ENCODE measurements at places on chromosomes 11 and 22.

DNA sequence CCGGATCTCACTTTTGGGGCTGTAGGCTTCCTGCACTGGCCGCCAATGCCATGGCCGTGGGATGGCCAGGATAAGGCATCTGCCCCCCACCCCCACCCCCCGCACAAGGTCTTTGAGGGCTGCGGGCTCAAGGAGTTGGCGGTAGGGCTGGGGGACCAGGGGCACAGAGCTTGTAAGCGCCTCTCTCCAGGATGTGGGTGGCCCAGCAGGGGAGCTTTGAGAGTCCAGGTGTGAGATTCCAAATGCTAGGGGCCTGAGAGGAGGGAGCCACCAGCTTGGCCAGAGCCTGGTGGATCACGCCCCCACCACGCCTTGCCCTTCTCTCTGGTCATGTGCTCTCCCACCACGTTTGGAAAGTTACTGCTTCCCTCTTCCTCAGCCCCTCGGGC, 5.0 kb downstream of the CD81 start:
- no peak for DNase-seq

GRCh38 chr11:68551223-68551622, 90.7 kb downstream of the PPP6R3 start:
- no peak for DNase-seq

GRCh38 chr11:132549561-132549960, 982.7 kb downstream of the OPCML start:
- no peak for DNase-seq

- DNase-seq: no peak
These were observed 504 bp upstream of the ZNF215 start for GRCh38 chr11:6925636-6926207.

DNA sequence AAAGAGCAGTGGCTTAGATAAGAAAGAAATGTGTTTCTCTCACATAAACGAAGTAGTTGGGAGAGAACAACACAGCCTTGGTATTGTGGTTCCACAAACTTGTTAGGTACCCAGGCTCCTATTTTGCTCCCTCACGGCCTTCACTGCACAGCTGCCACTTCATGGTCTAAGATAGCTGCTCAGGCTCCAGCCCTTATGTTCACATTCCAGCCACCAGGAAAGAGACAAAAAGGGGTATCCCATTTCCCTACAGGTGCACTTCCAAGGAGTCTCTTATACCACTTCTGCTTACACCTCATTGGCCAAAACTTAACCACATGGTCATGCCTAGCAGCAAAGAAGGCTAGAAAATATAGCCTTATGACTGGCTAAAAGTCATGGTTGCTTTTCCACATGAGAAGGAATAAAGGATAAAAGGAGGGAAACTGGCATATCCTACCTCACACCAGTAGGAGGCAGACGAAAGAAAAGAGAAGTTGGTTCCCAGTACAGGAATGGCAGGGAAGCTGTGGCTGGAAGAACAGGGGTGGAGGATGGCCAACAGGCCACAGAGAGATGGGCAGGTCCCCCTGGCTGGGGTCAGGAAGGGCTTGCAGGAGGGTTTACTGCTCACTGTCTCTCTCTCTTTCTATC, 5.4 kb upstream of the HDHD5 start:
- DNase-seq: no peak

- DNase-seq: no peak
These were observed 6.7 kb downstream of the KCNJ5 start for GRCh38 chr11:128897826-128898225.

DNA sequence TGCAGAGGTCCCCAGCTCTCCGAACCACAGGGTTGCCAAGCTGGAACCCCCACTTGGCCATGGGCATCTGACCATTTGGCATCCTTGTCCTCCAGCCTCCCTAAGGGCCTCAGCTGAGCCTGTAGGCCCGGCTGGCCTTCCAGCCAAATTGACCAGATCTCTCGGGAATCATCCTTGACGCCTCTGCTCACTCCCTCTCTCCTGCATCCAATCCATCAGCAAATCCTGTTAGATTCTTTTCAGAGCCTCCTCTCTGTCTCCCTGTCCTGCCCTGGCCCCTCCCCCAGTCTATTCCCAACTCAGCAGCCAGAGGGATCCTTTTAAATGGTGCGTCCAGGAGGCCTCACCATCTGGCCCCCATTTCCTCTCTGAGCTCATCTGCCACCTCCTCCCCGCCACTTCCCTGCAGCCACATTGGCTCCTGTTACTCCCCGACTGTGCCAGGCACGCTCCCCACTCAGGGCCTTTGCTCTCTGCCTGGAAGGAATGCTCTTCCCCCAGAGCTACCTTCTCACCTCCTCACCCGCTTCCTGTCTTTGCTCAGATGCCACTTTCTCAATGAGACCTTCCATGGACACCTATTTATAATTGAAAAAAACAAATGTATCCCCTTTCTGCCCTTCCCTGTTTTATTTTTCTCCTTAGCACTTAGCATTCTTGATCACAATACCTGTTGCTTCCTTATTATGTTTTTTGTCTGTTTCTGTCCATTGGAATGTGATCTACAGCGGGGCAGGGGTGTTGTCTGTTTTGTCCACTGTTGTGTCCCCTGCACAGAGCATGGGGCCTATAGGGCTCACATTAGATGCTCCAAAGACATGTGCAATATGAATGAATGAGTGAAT, 78.1 kb downstream of the NFAM1 start:
- no peak for DNase-seq

- DNase-seq: no peak
These were observed 19.9 kb downstream of the MADD start for GRCh38 chr11:47289856-47290255.

GRCh38 chr11:123470842-123471241, 40.8 kb downstream of the GRAMD1B start:
- no peak for DNase-seq

DNA sequence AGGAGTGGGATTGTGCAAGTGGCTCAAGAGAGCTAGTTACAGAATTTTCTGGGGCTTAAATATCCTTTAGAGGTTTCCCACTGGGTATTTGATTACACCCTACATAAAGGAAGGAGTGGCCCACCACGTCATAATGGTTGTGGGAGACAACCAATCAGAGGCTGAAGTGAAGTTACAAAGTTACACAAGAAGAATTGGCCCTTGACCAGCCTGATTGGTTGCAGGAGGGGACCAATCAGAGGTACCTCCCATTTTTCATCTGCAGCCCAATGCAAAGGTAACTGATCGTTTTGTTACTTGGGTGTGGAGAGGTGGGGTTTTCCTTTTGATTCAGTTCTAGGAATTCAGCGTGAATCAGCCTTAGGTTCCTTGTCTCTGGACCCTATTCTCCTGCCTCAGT, 430.5 kb upstream of the FAT3 start:
- DNase-seq: no peak

GRCh38 chr11:66100272-66101065, 30.4 kb downstream of the PACS1 start:
- peak; percentile 48 for DNase-seq

DNA sequence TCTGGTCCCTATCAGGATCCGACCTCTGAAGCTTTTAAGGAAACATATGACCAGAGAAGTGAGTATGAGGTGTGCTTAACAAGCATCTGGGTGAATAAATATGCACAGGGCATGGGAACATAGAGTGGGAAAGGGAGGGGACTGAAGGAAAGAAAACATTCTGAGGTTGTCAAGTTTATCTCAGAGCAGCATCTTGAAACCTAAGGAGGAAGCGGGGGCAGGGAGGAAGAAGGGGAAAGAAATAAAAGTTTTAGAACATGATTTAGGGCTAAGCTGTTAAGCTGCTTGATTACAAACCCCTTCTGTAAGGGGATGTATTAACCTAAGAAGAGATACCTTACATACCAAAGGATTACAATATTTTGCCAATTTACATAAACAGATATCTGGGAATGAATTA, 24.0 kb upstream of the SC5D start:
- DNase-seq: no peak

GRCh38 chr11:44452827-44453572, 112.5 kb upstream of the CD82 start:
- DNase-seq: no peak

DNA sequence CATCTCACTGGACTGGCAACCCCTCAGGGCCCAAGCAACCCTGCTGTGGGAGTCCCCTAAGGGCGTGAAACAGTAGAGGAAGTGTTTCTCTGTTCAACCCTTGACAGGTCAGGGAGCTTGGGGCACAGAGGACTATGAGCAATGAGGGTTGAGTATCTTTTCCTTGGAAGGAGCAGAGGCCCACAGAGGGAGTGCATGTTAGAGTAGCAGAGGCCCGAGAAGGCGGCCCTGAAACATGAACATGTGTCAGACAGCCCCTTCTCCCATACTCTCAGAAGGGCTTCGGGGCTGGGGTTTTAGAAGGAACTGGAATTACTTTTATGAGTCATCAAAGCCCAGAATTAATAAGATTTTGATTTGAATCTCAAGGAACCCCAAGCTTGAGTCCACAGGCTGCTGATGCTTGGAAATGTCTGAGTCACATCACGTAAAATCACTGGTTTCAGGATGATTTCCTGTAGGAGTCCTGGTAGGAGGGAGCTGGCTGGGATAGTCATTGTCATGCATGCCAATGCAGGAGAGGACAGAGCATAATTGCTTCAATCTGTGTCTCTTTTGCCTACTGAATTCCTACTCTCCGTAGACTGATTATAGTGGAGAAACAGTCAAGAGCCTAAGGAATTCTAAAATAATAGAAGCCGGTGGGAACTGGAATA, 22.6 kb downstream of the C11orf71 start:
- no peak for DNase-seq

GRCh38 chr11:68488623-68489022, 28.1 kb downstream of the PPP6R3 start:
- no peak for DNase-seq

- DNase-seq: no peak
These were observed 37.1 kb upstream of the RAB38 start for GRCh38 chr11:88212300-88212699.

GRCh38 chr11:59413646-59414045, 12.6 kb downstream of the OR5A2 start:
- DNase-seq: no peak

DNA sequence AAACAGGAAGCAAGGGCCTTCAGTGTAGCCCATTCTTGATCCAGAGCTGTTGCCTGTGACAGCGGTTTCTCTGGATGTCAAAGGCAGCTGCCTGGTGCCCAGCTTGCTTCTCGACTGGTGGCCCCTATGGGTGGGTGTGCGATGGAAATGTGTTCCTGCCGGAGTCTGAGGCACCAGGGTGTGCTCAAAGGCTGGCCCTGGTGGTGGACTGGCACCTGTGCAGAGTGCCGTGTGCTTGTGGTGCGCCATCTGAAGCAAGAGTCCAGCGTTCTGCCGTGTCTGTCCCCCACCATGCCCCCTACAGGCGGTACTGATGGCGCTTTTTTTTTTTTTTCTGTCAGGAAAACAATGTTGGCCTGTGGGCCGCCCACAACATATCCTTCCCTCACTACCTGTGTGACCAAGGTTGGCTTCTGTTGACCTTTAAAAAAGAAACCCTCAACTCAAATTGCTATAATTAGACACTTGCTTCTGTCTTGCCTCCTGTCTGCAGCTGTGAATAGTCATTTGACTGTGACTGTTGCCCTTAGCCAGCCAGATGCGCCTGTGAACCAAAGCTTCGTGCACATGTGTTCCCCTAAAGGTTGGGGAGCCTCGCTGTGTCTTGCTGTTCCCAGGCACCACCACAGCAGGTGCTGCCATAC, 4.7 kb upstream of the RANBP1 start:
- no peak for DNase-seq

DNA sequence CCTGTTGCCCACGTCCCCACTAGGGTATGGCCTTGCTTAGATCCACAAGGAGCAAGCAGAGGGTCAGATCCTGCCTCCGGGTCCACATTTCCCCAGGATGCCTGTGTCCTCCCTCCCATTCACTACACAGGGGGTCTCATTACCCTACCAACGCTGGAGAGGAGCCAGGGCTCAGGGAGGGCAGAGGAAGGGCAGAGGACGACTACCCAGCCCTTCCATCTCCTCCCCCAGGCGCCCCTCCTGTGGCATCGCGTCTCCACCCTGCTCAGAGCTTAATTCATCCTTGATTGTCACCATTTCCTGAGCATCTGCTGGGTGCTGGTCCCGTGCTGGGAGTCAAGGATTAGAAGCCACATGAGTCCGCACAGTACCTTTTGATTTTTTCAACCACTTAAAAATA, 5.0 kb downstream of the NFAM1 start:
- DNase-seq: no peak

DNA sequence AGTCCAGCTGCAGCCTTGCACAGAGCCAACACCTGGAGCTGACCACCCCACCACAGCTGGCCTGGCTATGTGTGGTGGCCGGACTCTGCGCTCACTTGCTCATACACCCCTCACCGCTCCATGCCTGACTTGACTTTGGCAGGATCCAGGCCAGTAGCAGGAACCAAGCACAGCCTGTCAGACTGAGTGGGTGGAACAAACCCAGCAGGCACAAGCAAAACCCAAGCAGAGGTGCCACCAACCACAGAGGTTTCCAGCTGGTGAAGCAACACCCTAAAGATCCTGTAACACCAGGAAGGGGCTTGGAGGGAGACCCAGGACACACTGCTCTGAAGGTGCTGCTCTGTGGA, 44.9 kb upstream of the WNT11 start:
- DNase-seq: no peak

- DNase-seq: no peak
These were observed 1075.5 kb downstream of the OPCML start for GRCh38 chr11:132456751-132457328.

GRCh38 chr11:112965656-112966055, 4.4 kb downstream of the NCAM1 start:
- DNase-seq: no peak

DNA sequence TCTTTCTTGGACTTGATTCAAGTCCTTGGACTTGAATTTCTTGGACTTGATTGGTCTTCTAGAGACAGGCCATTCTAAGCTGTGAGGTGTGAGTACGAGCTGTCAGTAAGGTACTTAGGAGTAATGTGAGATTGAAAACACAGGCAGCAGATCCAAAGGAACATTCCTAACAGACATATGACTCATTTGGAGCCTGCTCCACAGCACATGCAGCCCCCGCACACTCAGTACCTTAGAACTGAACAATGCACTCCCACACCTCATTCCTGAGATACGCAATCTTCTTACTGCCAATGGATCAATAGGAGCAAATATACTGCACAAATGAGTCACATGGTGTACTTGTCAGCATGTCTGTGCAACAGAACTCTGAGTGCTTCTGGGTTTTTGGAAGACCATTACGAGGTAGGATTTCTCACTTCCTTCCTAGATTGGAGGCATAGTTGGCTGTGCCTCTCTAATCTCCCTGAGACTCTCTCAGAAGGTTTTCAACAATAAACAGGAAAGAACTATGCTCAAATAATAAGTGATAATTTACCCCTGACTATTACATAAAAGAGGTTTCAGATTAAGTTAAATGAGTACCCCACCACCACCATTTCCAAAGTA, 243.1 kb downstream of the KCNA4 start:
- no peak for DNase-seq

GRCh38 chr11:78060533-78060932, 3.1 kb upstream of the THRSP start:
- no peak for DNase-seq

Measured in activated CD8-positive, alpha-beta memory T cell treated with anti-CD3 and anti-CD28 coated beads for 1 hour (primary cell).